ENCODE measurements at places on chromosomes 6 and 20.

- DNase-seq: no peak
These were observed 1.2 kb upstream of the DSE start for GRCh38 chr6:116369540-116369939.

GRCh38 chr6:5786969-5787720, 219.6 kb downstream of the NRN1 start:
- DNase-seq: no peak

- no peak for DNase-seq
These were observed 172.1 kb upstream of the PROKR2 start for GRCh38 chr20:5488823-5489222.

GRCh38 chr6:164005004-164005711, 590.6 kb downstream of the QKI start:
- no peak for DNase-seq

GRCh38 chr20:56842056-56842455, 212.9 kb downstream of the TFAP2C start:
- no peak for DNase-seq

- no peak for DNase-seq
These were observed 1.6 kb downstream of the PXDC1 start for GRCh38 chr6:3749977-3750316.

- no peak for DNase-seq
These were observed 36.1 kb downstream of the CRYBG1 start for GRCh38 chr6:106396426-106397220.

- DNase-seq: no peak
These were observed 158.1 kb upstream of the GMDS start for GRCh38 chr6:2403546-2403945.

GRCh38 chr20:49420811-49421295, 61.6 kb downstream of the KCNB1 start:
- no peak for DNase-seq

DNA sequence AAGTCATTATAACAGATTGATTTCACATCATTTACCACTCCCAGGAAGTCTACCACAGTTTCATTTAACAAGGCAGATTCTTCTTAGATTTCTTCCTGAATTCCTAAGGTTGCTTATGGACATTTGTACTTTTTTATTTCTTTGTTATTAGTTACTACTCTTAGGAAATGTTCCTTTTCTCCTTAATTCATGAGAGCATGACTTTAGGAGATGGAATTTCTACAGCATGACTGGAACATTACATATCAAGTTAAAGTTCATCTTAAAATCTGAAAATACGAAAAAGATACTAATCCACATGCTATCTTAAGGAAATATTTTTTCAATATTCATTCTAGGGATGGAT, 22.3 kb downstream of the CNKSR3 start:
- no peak for DNase-seq

GRCh38 chr6:34154668-34155447, 9.0 kb upstream of the GRM4 start:
- peak; percentile 69 for DNase-seq

GRCh38 chr6:22651731-22652130, 82.4 kb downstream of the HDGFL1 start:
- DNase-seq: no peak

GRCh38 chr6:11968241-11968806, 43.8 kb upstream of the HIVEP1 start:
- DNase-seq: no peak

- DNase-seq: no peak
These were observed 42.6 kb upstream of the HDGFL1 start for GRCh38 chr6:22526736-22527135.

- DNase-seq: no peak
These were observed 230.9 kb upstream of the HTR1E start for GRCh38 chr6:86706449-86706848.

GRCh38 chr6:74891349-74891831, 314.5 kb downstream of the COL12A1 start:
- DNase-seq: no peak

- DNase-seq: peak; percentile 75
These were observed 622 bp downstream of the MAFB start for GRCh38 chr20:40688129-40689099.

- DNase-seq: peak; percentile 78
These were observed 7.8 kb downstream of the ABHD12 start for GRCh38 chr20:25382704-25383370.

DNA sequence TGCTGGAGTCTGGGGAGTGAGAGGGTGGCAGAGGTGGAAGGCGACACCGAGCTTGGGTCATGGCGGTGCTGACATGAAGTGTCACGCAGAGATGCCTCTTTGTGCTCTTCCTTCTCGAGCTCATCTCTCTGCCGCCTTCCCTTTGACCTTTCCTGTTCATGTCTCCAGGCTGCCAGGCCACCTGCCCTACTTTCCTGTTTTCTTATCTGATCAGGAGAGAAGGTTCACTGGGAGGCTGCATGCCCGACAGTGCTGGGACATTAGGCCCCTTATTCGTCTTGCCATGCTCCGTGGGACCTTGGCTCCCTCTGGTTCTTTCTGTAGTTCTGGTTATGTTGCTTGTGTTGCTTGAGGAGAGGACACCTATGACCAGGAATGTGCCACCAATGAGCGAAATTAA, 33.2 kb downstream of the CST8 start:
- no peak for DNase-seq

DNA sequence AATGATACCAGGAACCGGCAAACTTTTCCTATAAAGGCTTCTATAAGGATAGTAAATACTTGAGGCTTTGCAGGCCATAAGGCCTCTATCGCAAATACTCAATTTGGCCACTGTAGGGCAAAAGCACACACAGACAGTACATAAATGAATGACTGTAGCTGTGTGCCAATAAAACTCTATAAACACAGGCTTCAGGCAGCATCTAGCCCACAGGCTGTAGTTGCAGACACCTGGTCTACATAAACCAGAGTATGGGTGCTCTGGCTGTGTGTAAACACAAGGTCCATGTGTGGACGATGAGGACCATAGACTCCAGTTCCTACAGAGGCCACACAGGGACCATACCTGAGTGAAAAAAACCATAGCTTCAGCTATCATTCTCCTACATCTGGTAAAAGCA, 52.2 kb downstream of the ZMYND8 start:
- no peak for DNase-seq

DNA sequence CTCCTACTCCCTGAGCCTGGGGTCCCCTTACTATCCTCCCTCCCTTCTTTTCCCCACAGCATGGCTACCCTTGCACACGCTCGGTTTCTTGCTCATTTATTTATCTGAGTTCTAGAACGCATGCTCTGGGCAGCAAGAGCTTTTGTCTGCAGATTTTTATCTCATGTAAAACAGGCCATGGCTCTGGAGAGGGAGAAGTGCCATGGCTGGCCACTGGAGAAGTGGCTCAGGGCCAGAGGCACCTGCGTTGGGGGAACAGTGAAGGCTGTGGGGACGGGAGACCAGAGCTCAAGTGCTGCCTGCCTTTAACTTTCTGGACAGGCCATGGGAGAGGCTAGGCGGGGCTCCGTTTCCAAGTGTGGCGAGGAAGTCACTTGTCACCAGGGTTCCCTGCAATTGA, 177.7 kb upstream of the SULF2 start:
- DNase-seq: no peak

DNA sequence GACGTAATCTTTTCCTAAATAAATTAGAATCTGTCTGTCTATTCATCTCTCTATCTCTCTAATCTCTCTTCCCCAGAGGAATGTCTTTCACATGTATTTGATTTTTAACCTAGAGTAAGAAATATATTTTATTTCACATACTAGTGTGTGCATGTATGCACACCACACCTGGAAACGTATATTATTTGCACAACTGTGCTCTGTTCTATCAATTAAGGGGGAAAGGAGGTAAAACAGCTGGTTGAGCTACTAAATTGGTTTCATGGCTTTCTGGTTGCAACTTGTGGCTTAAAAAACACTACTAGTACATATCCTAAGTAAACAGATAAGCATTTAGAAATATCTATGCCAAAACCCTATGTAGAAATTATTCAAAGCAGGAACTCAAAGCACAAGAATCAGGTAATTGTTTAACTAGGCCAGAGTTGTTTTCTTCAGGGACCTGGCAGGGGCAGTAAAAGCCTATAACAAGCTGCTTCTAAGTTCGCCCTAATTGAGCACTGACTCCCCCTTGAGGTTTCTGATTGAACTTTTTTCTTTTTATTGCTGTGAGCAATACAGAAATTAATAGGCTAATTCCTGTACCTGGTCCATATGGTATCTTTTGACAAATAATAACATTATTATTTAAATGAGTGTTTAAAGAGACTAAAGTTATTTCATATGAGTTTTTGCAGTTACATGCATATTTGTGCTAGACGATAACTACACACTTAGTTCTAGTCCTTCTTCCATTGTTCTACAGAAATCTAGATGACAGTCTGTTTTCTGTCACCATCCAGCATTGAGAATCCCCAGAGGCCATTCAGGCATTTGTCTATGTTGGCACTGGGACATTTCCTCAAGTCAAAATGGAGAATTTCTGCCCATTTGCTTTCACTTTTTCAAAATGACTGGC, 88.6 kb downstream of the MCHR2 start:
- DNase-seq: no peak

DNA sequence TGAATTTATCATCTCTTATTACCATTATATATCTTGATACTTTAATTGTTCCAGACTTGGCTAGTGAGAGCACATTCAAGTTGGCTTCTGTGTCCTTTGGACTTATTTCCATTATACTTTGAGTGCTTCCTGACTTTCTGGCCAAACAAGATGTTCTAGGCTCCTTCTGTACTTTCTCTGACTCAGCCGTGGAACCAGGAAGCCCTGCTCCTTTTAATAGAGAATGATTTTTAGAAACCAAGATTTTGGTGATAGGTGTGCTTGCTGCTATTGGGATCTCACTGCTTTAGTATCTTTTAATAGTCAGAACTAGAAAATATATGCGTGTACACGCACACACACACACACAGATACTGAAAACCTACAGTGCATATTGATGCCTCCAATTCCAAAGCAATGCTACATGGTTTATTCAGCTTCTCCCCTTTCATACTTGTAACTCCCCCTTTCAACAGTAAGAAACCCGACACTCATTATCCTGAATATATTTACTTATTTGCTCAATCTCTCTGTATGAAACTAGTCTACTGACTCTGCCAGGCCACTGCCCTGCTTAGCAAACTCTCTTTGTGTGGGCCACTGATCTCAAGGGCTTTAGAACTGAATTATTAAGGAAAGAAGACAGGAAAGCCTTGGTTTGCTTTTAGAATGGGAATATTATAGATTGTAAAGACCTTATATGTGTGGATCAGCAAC, 42.7 kb upstream of the EZR start:
- no peak for DNase-seq

GRCh38 chr20:9457136-9457535, 57.3 kb upstream of the LAMP5 start:
- DNase-seq: no peak

- DNase-seq: peak; percentile 67
These were observed 4.6 kb downstream of the SLC29A1 start for GRCh38 chr6:44228031-44228430.

DNA sequence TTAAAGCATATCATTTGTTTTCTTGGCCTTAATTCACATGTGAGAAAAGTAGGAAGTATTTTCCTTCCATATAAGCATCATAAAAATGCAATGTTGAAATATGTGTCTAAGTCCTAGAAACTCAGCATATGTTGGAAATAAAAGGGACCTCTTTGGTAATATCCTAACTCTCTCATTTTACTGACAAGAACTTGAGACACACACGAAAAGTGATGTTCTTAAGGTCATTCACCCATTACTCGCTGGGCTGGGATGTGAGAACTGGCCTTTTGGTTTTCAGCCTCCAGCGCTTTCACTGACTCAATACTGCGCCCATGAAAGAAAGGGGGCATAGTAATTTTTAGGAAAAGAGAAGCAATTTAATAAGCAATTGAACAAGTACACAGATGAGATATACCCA, 153.5 kb upstream of the SCGN start:
- no peak for DNase-seq

GRCh38 chr20:24767623-24768100, 181.4 kb upstream of the CST7 start:
- no peak for DNase-seq

DNA sequence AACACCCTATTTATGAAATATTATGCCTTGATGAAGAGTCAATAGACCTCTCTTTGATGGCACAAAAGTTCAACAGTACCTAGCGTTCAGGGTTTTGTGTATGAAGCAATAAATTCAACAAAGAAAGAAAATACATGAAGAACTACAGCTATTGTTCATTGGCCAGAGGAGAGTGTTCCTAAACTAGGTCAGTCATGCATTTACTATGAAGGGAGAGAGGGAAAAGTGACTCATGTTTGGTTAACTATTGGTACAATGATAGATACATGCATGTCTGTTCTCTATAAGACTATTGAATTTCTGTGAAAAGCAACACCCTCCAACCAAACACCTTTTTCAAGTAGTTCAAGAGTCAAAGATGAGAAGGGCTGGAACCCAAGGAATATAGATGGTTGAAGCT, 50.7 kb downstream of the CLIC5 start:
- DNase-seq: no peak

- DNase-seq: peak; percentile 19
These were observed 20.6 kb upstream of the VEGFA start for GRCh38 chr6:43749461-43749860.

GRCh38 chr6:99709062-99709461, 102.4 kb downstream of the PRDM13 start:
- no peak for DNase-seq

DNA sequence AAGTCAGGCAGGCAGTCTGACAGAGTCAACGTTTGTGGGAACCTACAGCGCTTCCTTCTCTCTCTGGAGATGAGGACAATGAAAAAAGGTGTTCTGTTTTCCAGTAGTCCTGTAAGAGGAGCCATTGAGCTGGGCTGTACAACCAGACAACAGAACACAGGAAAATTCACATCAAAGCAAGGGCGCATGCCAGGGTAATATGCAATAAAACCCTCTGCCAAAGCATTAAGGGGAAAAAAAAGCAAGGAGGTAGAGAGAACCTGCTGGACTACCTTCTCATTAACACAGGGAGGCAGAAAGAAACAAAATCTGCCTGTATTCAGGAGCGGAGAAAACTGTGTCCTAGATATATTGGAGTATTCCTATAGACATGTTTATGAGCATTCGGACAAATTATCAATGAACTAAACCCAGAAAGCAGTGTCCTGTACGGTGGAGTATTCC, 1.3 kb downstream of the RNF24 start:
- no peak for DNase-seq

GRCh38 chr6:111628142-111628850, 22.6 kb upstream of the TRAF3IP2 start:
- no peak for DNase-seq

DNA sequence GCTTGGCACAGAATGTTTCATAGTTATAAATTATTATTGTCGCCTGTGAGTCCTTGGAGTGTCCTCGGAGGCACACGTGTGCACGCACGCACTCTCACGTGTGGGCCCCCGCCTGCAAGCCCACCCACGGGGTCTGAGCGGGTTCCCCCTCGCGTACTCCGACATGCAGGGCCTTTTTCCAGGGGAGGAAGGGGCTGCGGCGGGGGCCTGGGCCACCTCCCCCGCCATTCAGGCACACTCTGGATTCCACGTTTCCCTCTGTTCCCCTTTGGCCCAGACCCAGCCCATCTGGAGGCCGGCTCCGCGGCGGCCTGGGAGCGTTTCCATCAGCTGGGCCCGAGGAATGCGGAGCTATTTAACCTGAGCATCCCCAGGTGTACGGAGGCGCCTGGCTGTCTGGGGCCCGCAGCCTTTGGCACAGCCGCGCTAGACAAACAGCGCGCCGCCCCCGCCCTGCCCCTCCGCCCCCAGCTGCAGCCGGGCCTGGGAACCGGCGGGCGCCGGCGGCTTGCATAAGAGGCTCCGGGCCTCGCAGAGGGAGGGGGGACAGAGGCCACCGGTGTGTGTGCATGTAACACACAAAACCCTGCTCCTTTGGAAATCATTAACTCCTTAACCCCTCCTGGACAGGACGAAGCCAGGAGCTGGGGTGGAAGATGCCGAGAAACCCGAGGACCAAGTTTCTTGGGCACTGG, 3.3 kb downstream of the ID1 start:
- DNase-seq: peak; percentile 91

- DNase-seq: no peak
These were observed 57.5 kb downstream of the ILRUN start for GRCh38 chr6:34638834-34639736.
